ENCODE measurements at places on chromosomes 6 and 20. TPM values are rescaled to one million over a fixed set of nuclear protein-coding genes. Genes with fewer than 3 reads are reported as not detected.

Gene TDRD6
- not detected for polyA plus RNA-seq

- DNase-seq = peak; percentile 83
Measured at GRCh38 chr20:19885939-19886660, 128.0 kb downstream of the RIN2 start.

- no peak for DNase-seq
Measured at GRCh38 chr20:56381501-56381900, 10.5 kb downstream of the AURKA start.

- no peak for DNase-seq
Measured at GRCh38 chr20:25336561-25337422, 53.8 kb downstream of the ABHD12 start.

- no peak for DNase-seq
Measured at GRCh38 chr20:11315525-11315924, 602.2 kb upstream of the BTBD3 start.

GRCh38 chr6:122276637-122277036, 122.8 kb upstream of the HSF2 start:
- DNase-seq = no peak

Measured in aorta (tissue), 5 donors.